ENCODE measurements at places on chromosomes 2 and 18.

DNA sequence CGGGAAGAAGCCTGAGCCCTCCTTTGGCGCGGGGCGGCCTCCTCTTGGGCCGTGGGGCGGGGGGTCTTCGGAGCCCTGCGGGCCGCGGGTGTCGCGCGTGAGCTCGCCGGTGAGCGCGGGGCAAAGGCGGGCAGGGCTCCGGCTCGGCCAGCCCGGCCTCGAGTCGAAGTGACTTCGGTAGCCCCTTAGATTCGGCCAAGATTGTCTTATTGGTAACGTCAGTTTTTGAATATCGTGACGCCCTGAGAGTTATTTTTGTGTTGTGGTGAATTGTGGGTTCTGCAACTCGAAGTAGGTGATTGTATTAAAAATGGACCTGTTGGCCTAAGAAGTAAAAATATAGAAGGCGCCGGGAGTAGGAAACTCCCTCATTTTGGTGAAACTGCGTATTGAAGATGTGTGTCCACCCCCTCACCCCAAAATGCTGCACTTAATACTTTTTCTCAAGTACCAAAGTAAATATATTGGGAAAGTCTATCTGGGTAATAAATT lies 669 bp downstream of the MARCHF7 start:
- DNase-seq = no peak

- DNase-seq = no peak
Measured at GRCh38 chr2:236088368-236089057, 79.7 kb downstream of the GBX2 start.

GRCh38 chr2:199015072-199015471 lies 442.7 kb downstream of the SATB2 start:
- DNase-seq = no peak

DNA sequence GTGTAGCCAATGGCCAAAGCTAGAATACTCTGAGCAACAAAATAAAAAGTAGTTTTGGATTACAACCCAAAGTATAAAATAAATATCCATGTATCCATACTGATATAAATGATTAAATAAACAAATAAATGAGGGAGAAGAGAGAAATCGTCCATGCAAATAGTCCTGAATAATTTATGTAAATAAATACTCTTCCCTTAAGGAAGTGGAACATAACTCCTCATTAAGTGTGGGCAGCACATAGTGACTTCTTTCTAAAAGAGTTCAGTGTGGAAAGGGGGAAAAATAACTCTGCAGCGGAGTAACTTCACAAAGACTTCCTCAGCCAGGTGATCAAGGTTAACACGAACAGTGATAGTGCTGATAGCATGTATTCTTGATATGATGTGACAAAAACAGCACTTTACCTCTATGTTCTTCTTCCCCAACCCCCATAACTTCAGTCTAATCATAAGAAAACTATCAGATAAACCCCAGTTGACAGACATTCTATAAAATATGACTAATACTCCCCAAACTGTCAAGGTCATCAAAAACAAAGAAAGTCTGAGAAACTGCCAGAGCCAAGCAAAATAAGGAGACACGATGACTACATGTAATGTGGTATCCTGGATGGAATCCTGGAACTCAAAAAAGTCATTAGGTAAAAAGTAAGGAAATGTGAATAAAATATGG lies 30.7 kb downstream of the METTL8 start:
- DNase-seq = no peak

DNA sequence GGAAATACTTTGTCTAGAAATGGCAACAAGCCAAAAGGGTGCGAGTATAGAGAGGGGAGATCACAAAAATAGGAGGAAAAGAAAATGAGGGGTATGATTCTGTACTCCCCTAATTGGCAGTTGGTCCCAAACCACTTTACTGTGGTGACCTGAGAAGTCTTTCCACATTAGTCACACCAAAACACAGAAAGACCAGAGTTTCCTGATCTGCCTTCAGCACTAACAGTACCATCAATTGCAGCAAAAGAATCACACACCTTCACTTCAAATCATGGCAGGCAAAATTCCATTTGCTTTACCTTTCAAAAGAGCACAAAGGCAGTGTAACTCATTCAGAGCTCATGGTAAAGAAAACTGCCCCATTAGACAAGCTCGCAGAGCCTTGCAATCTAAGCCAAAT lies 86.8 kb downstream of the ALK start:
- no peak for DNase-seq

DNA sequence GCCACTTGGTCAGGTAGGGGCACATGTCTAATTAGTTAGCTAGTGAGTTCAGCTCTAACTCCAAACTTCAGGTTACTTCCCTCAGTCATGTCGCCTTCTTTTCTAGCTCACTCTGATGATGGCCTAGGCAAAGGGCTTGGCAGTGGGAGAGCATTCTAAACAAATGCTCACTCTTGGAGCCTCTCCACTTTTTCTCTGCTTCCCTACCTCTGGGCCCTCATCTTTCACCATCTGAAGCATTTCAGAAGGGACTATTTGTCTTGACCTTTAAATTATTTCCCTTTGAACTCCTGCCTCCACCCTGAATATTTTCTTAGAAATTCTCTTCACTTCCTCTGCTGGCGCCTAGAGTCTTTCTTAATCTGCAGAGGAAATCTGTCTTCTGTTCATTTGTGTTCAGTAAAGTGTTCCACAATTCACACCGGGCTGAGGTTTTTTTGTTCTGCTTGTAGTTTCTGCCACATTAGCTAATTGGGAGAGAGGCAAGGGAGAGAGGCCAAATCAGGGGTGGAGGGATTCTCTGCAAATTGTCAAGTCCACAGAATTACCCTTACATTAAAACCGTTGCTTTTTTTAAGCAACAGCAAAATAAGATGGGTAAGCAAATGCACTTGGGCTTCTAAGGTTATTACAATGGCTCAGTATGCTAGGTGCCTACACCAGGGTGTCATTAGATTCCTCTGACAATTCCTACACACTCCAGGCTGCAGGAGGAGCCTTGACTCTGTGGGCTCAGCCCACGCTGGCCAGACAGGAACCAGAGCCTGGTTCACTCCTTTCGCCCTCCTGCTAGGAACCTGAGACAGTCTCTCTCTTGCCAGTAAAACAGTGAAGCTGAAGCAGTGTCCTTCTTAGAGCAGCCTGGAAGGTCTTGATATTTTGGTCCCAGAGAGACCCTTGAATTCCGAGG lies 5.5 kb downstream of the MSGN1 start:
- DNase-seq = no peak

GRCh38 chr2:230784795-230785194 lies 72.2 kb downstream of the CAB39 start:
- no peak for DNase-seq

- no peak for DNase-seq
Measured at GRCh38 chr2:73423913-73424312, 38.3 kb downstream of the ALMS1 start.

GRCh38 chr18:77170890-77171410 lies 38.4 kb upstream of the MBP start:
- no peak for DNase-seq

- no peak for DNase-seq
Measured at GRCh38 chr2:109324861-109325260, 195.9 kb downstream of the SH3RF3 start.

DNA sequence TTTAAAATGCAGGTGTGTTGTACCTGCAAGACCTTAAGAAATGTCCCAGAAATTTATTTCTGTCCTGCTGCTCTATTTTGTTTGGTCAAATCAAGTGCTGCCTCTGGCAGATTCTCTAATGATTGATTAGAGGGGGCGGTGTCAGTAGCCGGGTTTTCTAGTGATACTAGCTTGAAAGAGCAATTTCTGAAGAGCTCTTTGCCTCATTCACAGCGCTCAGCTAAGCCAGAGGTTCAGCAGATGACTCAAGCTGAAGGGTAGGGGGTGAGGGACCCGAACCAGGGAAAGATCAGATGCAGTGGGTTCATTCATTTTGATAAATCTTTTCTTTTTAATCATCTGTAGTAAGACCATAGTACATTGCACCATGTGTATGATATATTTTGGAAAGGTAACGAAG lies 15.0 kb downstream of the ZBTB7C start:
- DNase-seq = no peak

DNA sequence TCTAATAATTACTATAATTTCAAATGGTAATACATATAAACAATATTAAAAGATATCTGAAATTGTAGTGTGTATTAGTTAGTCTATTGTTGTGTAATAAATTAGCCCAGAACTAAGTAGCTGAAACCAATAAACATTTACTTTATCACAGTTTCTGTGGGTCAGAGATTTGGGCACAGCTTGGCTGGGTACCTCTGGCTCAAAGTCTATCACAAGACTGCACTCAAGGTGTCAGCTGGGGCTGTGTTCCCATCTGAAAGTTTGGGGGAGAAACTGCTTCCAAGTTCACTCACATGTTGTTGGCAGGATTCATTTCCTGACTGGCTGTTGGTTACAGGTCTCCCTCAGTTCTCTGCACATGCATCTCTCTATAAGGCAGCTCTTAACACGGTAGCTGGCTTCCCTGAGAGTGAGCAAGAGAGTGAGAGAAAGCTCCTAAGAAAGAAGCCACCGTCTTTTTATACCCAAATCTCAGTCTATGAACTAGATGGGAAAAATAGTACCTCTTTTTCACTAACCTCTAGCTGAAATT lies 25.6 kb upstream of the WIPF1 start:
- DNase-seq = no peak

- DNase-seq = no peak
Measured at GRCh38 chr2:212539072-212539880, 674 bp upstream of the ERBB4 start.

GRCh38 chr18:3119401-3120341 lies 100.1 kb downstream of the MYOM1 start:
- no peak for DNase-seq

DNA sequence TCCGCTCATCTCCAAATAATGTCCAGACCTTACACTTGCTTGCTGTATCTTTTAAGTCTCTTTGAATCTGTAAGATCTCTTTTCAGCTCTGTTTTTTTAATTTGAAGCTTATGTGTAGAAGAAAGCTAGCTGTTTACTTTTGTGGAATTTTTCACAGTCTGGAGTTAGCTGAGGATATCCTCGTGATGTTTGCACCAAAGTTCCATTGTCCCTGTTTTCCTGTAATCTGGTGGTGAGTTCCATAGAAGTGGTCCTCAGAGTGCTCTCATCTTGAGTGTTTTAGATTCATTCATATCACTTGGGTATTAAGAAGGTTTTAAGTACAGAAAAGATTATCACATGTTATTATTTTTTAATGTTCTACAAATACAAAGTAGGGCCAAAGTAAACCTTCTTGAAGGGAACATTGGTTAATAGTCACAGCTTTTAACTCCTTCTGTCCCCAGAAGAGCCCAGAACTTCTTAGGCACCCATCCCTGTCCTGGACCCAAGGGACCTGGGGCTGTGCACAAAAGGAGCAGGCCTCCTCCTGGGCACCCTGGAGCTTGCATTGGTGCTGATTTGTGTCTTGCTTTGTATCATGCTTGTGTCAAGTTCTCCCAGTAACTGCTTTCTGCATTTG lies 15.0 kb downstream of the MLPH start:
- DNase-seq = no peak

Data from activated CD8-positive, alpha-beta memory T cell treated with anti-CD3 and anti-CD28 coated beads, Interleukin-2, amount 50 U/mL, for 4 hours (primary cell).